Fibroblast of gingiva (primary cell): ENCODE measurements at places on chromosomes 2 and 18.

- peak; percentile 82 for DNase-seq
Observed at GRCh38 chr2:74747411-74748080, 86.4 kb upstream of the HK2 start.

DNA sequence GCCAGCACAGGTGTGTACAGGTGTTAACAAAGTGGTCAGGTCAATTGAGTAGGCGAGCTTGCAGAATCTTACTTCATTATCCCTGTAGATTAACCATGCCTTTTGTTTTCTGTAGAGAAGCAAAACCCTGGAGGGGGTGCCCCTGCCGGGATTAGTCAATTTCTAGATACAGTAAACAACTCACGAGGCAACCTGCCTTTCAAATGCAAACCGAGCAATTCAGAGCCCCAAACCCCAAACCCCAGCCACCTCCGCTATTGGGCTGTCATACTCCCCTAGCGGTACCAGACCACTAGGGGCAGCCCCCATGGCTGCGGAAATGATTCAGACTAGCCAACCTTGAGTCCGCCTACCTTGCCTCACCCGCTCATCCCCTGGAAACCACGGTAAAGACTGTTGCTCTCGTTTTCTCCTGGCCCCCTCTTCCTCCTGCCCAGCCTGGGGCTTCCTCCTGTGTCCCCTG lies 61.4 kb upstream of the KIF5C start:
- no peak for DNase-seq

GRCh38 chr2:67260343-67261277 lies 136.5 kb upstream of the ETAA1 start:
- DNase-seq: peak; percentile 98

- peak; percentile 75 for DNase-seq
Observed at GRCh38 chr2:68287580-68288441, 31.9 kb downstream of the CNRIP1 start.

- DNase-seq: peak; percentile 16
Observed at GRCh38 chr2:32009516-32010256, 1.1 kb downstream of the MEMO1 start.

DNA sequence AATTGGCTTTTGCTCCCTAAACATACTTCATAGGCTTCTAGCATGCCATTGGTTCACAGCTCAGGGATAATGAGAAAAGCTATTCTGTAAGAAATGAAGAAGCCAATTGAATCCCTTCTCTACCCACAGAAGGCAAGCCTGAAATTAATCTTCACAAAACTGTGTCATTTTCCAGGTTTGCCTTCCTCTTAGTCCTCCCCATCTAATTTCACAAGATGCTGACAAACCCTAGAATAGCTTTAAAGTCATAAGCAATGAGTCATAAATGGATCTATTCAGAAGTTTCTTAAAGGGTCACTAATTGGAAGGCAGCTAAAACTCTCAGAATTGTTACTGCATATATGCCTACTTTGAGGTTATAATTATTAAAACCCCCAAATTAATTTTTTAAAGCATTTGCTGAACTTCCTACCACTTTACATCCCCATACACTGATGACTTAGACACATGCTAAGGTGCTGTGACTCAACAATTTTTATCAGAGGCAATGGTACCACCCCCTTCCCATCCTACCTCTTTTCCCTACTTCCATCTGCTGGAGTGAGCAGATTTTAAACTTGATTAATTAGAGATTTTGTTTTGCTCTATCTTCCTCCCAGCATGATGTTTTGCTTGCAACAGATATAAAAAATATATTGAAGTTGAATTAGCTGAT lies 51.3 kb upstream of the NABP1 start:
- DNase-seq: peak; percentile 71

GRCh38 chr18:24949908-24950307 lies 402.1 kb downstream of the ZNF521 start:
- no peak for DNase-seq

GRCh38 chr2:97718051-97718882 lies 4.9 kb downstream of the ZAP70 start:
- no peak for DNase-seq

- DNase-seq: no peak
Observed at GRCh38 chr2:217877866-217878265, 124.9 kb downstream of the TNS1 start.

DNA sequence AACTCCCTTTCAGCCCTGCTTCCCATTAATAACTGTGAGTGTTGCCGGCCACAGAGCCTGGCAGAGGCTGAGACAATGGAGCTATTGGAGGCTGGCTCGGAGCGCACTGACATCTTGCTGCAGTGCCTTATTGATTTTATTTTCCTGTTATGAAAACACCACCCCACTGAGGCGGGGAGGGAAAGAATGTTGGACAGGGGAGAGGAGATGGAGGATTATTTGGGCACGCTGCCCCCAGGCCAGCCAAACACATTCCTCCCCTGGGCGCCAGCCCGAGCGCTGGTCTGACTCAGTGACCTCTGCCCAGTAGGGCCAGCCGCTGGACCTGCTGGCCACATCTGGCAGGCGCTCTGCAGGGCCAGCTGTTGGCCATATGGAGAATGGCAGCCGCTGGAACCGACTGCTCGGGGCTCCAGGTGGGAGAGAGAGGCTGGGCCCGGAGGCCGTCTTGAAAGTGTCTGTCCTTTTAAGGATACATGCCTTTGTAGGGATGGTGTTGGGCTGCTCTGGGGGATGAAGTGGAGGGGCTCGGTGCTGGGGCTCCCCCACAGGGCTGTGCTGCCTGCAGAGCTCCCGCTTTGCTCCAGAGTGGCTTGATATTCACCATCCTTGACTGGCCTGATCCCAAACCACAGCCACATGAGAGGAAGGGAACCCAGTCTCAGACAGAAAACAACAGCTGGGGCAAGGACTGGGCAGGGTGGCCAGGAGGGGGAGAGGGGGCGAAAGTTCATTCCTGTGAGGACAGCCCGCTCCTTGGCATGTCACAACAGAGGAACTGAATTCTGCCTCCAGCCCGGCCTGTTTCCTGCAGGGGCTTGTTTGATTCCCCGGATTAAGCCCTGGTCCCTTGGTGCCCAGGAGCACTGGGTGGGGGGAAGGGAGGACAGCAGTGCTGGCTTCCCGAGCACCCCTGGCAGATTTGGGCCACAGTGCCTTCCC lies 179.0 kb downstream of the KLHL29 start:
- DNase-seq: peak; percentile 97

GRCh38 chr2:199465390-199465789 lies 7.7 kb upstream of the SATB2 start:
- DNase-seq: no peak

GRCh38 chr18:49178736-49179135 lies 228.0 kb upstream of the SMAD7 start:
- DNase-seq: no peak

- DNase-seq: no peak
Observed at GRCh38 chr2:124704071-124704925, 679.2 kb downstream of the CNTNAP5 start.

DNA sequence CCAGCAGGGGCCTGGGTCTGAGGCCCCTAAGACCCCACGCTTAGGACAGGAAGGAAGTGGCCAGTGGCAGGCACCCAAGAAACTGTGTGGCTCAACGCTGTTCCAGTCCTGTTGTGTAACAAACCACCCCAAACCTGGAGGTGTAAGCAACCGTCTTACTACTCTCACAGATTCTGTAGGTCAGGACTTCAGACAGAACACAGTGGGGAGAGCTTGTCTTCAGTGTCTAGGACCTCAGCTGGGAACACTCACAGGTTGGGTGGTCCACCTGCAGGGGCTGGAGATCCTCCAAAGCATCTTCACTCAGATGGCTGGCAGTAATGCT lies 123.0 kb downstream of the KLHL29 start:
- no peak for DNase-seq

DNA sequence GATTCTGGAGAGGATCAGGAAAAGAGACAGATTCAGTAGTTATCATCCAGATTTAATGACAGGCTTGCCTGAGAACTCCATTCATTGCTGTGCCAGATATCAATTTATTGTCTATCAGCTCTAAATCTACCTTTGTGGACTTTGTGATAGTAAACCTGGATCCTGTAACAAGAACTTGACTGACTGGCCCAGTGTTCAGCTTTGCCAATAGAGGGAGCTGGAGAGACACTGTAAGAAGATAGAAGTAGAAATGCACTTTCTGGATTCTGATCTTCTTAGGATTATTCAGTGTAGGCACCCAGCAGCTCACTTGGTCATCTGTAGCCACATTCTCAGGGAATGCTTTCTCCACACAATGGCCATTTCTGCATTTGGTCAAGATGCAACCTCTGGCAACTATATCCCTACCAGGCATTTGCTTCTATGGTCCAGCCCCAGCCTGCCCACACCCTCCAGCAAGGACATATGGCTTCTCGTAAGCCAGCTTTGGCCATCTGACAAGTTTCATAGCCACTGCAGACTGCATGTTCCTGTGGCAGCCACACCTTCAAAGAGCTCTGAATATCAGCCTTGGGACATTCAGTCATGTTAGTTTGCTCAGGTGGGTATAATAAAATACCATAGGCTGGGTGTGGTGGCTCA lies 6.1 kb upstream of the SERPINB8 start:
- DNase-seq: peak; percentile 63

DNA sequence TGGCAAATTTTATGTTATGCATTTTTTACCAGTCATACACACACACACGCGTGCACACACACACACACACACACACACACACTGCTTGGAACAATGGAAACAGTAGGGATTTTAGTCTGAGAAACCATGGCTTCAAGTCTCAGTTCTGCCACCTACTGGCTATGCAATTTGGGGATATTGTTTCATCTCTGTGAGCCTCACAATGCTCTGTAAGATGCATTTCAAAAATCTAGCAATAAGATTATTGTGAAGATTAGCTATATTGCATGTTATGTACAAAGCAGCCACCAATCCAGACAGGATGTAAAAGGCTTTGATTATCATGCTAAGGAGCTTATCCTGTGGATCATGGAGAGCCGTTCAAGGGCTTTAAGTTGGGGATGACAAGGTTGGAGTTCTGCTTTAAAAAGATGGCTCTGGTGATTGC lies 401.4 kb downstream of the NBAS start:
- peak; percentile 51 for DNase-seq

DNA sequence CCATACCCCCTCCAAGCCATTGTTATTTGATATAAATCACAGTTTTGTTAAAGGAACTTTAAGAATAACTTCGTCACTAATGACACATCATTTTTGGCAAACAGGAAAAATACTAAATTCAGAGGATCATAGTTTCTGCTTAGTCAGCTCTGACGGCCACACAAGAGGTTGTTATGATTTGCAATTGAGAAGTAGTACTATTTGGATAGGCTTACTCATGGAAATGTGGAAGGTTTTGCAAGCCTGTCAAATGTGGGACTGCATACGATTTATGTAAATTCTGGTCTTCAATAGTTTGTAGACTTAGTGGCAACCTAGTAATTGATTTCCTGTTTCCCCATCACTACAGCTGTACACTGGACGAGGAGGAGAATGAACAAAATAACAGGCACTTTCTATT lies 108.1 kb downstream of the ARHGEF33 start:
- peak; percentile 98 for DNase-seq

DNA sequence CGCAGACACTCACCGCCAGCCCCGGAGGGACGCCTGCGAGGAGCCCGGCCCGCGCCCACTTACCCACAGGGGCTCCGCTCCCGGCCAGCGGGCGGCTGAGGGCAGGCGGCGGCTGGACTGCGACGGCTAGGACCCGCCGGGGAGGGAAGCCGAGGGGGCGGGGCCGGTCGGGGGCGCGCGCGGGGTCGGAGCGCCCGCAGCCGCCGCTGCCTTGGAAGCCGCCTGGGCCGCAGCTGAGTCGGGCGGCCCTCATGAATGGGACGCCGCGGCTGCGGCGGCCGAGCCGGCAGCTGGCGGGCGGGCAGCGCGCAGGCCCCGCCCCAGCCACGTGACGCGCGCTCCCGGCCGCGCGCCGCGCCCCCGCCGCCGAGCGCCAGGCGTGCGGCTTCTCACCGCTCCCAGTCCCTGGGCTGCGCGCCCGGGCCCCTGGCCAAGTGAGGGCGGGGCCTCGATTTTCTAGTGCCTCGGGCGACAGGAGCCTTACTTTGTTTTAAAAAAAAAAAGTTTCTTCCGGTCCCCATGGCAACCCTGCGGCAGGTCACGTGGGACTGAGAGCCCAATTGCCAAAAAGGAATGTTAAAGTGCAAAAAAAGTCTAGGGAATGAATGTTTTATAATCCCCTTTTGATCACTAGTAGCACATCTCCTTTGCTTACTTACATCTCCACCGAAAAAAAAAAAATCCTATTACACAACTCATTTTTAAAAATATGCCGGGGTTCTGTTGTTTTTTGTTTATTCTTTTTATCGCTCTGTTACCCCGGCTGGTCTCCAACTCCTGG lies at the start of gene LPIN2:
TSS of gene LPIN2 (minus strand) at position 121 of the 781 bp plus-strand sequence. CDS start 52,304 bp downstream, outside the sequence.
- peak; percentile 98 for DNase-seq

GRCh38 chr2:143842836-143843235 lies 677.1 kb downstream of the ZEB2 start:
- DNase-seq: peak; percentile 64

GRCh38 chr2:217231212-217231611 lies 371.3 kb upstream of the TNP1 start:
- DNase-seq: no peak

GRCh38 chr2:64913357-64913869 lies 75.8 kb upstream of the SLC1A4 start:
- no peak for DNase-seq

- peak; percentile 8 for DNase-seq
Observed at GRCh38 chr2:68715353-68716041, 19.1 kb upstream of the ARHGAP25 start.

GRCh38 chr2:207082619-207083018 lies 83.1 kb downstream of the KLF7 start:
- DNase-seq: no peak

- peak; percentile 95 for DNase-seq
Observed at GRCh38 chr2:128422571-128422970, 103.9 kb upstream of the HS6ST1 start.

DNA sequence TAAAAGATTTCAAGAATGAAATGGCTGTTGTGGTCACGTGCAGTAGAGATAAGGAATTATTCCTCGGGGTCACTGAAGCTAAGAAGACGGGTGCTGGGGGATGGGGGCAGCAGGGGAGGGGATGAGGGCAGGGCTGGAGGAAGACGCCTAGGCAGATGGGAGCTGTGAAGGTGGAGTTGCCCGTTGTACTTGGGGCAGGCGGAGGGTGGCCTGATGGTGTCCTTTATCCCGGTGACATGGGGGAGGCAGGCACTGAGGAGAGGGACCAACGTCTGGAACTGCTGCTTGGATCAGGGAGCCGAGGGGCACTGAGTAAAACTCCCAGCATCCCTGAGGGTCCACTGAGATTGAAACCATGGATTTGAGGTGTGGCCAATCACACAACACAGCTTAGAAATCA lies 64.9 kb downstream of the ZCCHC2 start:
- DNase-seq: no peak

DNA sequence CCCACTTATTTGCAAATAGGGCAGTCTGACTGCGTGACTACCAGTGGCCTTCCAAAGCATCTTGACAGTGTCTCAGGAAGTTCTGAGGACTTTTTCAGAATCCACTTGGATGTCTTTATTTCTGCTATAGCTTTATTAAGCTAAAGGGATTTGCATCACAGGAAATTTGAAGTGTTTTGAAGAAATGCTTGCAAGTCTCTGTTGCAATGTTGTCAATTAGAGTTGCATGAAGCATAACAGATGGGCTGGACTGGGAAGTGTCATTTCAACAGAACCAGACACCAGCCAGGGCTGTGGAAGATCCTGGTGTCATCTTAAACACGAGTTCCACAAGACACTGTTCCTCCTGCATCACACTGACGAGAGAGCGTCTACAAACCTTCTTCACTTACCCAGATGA lies 224.5 kb downstream of the EN1 start:
- peak; percentile 33 for DNase-seq
